Fibroblast of skin of right biceps (primary cell): ENCODE measurements at places on chromosomes 5 and 9.

DNA sequence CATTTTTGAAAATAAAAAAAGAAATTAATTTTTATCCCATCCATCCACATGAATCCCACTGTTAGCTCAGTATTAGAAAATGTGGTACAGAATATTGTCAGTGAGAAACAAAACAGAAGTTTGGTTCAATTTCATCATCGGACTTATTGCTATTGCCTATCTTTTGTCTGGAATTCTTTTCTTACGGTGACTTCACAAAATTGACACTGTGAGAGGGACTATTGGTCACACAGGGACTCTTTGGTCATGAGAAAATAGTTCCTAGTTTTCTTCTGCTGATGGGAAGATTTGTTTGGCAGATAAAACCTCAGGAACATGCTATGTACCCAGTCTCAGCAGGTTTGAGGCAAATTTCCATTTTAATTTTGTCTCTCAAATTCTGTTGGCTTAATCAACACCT lies 186.2 kb upstream of the ELL2 start:
- no peak for DNase-seq

- DNase-seq: peak; percentile 98
Observed at GRCh38 chr5:16916262-16916878, 19.7 kb downstream of the MYO10 start.

DNA sequence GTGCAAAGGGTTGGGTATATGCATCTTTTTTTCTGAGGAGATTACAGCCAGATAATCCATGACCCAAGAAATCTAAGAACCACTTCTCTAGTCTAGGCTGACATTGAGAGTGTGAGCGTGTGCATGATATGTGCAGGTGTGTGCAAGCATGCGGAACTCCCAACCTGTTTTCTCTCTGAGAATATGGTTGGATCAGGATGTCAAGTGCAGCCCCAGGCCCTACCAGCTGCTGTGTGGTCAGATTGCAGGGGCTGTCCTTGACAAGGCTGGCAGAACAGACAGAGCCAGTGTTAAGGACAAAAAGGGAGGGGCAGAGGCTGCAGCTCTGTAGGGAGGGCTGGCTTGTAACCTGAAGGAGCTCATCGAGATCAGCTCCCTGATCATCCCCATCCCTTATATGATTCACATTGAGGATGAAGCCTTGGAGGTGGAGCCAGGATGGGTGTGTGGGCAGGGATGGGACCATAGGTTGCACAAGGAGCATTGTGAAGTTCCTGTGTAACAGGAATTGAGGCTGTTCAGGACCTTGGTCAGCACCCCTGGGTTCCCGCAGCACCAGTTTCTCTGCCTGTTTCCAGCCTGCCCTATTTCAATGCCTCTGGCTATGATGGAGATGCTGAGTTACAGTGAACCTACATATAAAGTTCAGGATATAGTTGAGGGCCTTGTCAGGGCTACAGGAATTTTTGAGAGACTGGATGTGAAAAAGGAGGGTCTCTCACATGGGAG lies 52.6 kb upstream of the ARAP3 start:
- peak; percentile 57 for DNase-seq

DNA sequence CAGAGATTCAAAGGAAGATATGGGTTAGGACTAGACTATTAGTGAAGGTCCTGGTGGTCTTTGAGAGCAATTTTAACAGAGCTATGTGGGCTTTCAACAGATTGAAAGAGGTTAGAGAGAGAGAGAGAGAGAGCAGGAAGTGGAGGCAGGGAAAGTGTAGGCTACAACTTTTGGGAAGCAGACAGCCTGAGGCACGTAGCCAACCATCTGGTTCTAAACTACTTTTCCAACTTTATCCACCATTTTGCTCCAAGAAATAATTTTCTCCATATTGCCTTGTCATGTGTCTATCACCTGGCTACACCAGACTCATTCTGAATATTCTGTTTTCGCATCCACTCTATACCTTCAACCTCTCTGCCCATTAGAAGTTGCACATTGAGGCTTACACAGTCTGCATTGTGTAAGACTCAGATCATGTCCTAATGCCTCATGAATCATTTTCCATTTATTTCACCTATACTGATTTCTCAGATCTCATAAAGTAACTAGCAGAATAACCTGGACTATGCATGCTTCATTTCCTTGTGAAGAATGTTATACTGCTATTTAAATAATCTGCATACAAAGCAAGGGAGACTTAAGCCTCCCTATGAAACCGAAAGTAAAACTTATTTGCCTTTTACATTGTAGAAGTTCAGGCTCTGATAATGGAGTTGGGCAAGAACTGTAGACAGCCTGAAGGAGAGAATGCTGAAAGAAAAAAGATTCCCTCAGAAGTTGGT lies 235.6 kb downstream of the ELAVL2 start:
- DNase-seq: no peak

DNA sequence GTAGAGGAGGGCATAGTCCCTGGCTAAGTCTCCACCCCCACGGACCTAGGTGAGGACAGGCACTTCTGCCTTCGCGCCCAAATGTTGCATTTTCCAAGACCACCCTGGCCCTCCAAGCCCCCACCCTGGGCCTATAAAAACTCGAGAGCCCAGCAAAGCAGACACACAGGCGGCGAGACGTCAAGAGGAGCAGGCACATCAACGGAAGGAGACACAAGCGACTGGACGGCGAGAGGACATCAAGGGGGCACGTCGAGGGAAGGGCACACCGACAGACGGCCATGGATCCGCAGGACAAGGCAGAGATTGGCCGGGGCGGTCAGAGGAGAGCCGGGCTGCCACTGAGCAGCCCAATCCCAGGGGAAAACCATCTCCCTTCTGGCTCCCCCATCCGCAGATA lies 348.0 kb downstream of the MTRR start:
- no peak for DNase-seq

DNA sequence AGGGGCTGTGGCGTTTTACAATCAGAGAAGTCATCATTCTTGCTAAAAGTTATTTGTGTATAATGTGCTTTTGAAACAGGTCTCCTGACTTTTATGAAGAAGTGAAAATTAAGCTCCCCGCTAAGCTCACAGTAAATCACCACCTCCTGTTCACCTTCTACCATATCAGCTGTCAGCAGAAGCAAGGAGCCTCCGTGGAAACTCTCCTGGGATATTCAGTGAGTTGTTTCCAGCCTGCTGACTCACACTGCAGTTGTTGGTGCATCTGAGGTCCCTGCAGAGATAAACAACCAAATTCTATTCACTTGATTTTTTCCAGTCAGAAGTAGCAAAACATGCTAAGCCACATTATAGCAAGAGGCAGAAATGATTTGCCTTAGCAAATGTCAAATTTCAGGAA lies 156.7 kb downstream of the DOCK8 start:
- DNase-seq: no peak

DNA sequence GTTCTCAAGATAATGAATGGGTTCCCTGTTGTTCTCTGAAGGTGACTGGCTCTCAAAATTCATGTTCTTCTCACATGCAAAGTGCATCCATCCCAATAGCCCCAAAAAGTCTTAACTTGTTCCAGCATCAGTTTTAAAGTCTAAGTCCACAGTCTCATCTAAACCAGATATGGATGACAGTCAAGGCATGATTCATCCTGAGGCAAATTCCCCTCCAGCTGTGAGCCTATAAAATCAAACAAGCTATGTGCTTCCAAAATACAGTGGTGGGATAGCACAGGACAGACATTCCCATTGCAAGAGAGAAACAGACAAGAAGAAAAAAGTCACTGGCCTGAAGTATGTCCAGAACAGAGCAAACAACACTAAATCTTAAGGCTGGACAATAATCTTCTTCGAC lies 25.4 kb downstream of the FBXO10 start:
- DNase-seq: peak; percentile 31

DNA sequence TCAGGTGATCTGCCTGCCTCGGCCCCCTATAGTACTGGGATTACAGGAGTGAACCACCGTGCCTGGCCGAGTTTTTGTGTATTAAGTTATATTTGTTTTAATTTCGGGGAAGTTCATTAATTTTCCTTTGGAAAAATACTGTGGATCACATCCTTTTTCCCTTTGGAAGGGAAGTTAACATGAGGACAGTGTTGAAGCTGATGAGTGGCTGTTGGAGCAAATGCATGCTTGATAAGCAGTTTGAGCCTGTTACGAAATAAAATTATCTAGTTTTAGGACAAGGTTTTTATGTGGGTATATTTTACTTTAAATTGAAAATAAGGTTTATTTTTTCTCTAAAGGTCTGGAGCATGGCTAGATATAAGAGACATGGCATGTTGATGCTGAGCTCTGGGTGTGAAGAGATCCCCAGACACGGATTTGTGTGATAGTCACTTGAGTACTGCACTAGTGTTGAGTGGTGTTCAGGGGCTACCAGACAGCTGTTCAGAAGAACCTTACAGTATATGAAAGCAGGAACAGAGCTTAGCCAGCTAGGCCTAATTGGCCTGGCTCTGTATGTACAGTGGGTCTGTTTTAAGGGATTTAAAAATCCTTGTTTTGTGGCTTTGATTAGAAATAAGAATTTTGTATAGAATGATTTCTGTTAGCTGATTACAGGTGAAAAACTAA lies 17.4 kb downstream of the LMNB1 start:
- no peak for DNase-seq

GRCh38 chr5:151027961-151028479 lies 7.6 kb downstream of the GPX3 start:
- no peak for DNase-seq

GRCh38 chr5:176500511-176500910 lies 36.7 kb downstream of the RNF44 start:
- DNase-seq: peak; percentile 16
